ENCODE measurements at places on chromosomes 5 and 9. TPM values are rescaled to one million over a fixed set of nuclear protein-coding genes. Genes with fewer than 3 reads are reported as not detected.

The BRINP1 gene
- total RNA-seq = 35.4 TPM

The UQCRQ gene
- 61.5 TPM for total RNA-seq

The TNC gene
- total RNA-seq = 133 TPM

The GPR21 gene
- 13.5 TPM for total RNA-seq

The IL11RA gene
- total RNA-seq = 16.1 TPM

GRCh38 chr5:150139334-150139733 lies 16.3 kb downstream of the PDGFRB start:
- no peak for DNase-seq

GRCh38 chr5:137097203-137097602 lies 401.9 kb downstream of the SPOCK1 start:
- no peak for DNase-seq

DNA sequence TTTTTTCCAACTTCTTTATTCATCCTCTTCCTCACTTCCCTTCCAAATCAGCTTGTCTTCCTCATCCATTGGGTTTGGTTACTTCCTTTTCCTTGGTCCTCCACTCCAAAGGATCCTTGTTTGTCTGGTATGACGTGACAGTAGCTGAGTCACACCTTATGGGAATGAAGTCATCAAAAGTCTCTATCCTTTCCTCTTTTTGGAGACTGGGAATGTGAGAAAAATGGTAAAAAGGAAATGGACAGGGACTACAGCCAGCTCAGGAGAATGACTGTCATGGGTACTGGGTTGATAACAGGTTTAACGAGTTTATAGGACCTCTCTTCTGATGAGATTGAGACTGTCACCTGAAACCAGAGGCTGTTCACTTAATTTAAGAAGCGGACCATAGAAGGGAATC lies 76.2 kb upstream of the MYO10 start:
- DNase-seq = no peak

- no peak for DNase-seq
Measured at GRCh38 chr9:16899606-16900005, 29.1 kb upstream of the BNC2 start.

GRCh38 chr5:44336708-44337107 lies 52.5 kb downstream of the FGF10 start:
- DNase-seq = no peak

DNA sequence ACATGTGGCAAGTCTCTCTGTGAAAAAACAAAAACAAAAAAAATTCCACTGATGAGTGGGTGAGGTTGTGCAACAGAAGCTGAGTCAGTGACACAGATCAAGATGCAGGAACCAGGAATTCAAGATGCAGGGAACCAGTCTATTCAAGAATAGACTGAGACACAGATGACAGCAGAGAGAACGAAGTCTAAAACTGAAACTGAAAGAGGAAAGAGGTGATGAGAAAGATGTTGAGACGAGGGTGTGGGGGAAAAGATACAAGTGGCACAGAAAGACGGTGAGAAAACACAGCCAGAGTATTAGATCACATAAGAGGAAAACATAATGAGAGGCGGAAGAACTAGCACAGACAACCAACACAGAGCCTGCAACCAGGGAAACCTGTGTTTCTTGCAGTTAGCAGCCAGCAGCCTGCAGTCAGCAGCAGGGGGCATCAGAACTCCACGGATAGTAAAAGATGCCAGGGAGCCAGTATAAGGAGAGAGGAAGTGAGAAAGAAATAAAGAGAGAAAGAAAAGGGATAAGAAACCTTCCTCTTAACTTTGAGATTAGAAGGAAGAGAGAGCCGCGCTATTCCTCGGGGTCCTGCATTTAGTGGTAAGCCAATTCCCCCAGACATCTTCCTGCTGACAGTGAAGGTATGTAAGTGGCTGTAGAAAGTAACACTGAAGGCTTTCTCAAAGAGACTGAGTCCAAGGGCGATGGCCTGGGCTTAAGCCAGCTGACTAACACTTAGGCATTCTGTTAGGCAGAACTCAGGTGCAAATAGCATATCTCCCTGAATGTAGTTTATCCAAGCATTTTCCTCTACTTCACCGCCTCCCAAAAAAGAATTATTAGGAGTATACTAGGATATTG lies 79.0 kb downstream of the TLR4 start:
- peak; percentile 65 for DNase-seq

DNA sequence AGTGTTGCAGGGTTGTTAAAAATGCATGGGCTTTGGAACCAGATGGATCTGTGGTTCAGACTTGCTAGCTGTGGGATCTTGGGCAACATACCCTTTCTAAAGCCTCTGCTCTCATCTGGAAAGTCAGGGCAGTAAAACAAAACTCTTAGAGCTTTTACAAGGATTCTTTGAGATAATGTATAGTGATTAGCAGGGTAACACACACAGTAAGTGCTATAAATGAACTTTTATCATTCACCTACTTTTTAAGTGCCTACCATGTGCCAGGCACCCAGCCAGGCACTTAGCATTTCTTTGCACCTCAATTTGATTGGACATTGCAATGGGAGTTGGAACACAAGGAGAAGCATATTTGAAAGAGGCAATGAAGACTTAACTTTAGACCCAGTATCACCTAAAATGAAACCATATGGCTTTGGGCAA lies 208.6 kb upstream of the PAPPA start:
- no peak for DNase-seq

- no peak for DNase-seq
Measured at GRCh38 chr5:142767911-142768310, 2.3 kb upstream of the ARHGAP26 start.

DNA sequence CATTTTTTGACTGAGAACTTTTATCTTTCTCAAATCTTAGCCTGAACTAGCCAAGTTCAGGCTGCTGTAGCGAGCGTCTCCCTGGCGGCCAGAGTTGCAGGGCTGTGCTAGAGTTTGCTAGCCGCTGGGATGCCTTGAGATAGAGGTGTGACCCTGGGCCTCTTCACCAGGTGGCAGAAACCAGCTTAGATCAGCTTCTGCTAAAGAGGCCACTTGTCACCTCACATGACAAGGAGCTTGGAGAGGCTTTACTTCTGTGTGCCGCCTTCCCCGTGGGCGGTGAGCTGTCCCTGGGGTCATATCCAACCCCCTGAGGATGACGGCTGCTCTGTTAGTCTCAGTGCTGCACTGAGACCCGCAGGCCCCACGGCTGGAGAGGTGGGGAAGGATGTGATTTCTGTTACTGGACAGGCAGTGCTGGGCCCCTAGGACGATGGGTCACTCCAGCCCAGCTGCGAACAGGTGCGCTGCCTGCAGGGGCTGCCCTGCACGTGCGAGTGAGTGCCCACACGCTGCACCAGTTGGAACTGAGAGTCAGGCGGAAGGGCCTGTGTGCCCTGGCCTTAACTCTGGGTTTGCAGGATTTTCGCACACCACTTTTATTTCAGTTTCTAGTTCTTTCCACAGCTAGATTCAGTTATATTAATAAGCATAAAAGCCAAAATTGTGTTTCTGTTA lies 63.8 kb downstream of the EHMT1 start:
- no peak for DNase-seq

DNA sequence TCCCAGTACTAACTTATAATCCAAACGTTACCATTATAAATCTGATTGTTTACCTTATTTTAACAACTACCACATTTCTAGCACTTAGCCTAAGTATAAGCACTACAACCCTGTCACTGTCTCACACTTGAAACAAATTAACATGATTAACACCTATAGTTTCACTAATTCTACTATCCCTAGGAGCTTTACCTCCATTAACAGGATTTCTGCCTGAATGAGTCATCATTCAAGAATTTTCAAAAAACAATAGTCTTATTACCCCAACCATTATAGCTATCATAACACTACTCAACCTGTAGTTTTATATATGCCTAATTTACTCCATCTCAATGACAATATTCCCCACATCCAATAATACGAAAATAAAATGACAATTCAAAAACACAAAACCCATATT lies 89.6 kb downstream of the INSL6 start:
- DNase-seq = no peak

GRCh38 chr5:74394916-74395880 lies 245.3 kb downstream of the ENC1 start:
- DNase-seq = no peak

GRCh38 chr5:111079846-111080245 lies 8.3 kb downstream of the TSLP start:
- no peak for DNase-seq

DNA sequence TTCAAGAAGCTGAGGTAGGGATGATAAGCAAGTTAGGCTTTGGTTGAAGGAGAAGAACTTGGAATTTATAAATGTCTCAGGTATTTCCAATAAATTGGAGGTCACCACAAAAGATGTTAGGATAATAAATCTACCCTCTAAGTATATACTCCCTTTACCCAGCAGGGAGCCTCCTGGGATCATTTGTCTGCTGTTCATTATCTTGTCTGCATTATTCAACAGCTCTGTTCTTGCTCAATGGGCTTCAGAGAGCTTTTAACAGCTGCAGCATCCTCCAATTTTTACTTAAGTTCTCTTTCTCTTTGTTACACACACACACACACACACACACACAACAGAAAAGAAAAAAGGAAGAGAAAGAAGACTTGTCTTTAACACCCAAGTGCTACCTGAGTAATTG lies 51.7 kb upstream of the VPS13A start:
- DNase-seq = no peak

DNA sequence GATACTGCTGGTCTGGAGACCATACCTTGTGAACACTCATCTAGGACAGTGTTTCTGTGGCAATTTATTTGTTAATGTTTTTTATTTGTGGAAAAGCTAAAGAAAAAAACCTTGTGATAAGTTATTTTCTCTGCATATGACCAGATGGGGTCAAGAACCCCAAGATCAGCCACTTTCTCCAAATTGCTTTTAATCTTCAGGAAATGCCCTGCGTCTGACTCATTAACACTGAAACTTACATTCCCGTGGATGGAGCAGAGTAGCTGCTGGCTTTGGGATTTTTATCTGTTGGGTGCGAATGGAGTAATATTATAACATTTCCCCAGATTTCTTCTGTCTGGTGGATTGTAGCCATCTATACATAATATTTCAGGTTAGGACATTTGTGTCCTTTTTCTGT lies 444.5 kb downstream of the SH3GL2 start:
- DNase-seq = no peak

DNA sequence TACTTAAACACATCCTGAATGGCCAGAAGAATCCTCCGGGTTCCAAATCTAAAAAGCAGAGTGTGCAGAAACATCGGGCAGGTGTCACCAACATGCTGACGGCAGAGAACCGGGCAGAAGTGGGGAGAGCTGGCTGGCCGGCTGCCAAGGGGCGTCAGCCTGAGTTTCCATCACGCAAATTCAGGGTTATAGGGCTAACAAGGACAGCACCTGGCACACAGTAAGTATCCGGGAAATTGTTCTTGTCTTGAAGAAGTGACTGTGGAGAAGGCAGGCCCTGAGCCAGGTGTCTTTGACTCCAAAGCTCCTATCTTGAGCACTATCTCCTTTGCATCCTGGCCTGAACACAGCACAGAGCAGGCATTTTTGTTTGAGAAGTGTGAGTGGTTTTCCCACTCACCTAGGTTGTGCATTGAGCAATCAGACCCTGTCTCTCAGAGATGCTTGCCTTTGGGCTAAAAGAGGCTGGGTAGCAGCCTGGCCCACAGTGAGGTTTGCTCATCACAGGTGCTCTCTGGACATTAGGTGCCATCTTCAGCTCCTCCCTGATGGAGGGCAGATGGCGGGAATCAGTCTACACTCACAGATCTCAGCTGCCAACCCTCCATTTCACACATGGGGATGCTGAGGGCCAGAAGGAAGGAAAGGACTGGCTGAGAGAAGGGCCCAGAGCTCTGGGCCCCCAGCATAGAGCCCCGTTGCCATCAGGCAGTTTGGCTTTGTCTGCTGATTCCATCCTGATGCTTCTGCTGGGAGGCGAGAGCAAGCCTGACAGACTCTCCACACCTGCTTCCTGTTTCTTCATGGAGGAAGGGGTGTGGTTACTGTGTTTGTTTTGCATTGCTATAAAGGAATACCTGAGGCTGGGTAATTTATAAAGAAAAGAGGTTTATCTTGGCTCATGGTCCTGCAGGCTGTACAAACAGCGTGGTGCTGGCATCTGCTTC lies 52.8 kb downstream of the WHRN start:
- DNase-seq = peak; percentile 39
